ENCODE measurements at places on chromosomes 7 and 10. TPM values are rescaled to one million over a fixed set of nuclear protein-coding genes. Genes with fewer than 3 reads are reported as not detected.

MSMB gene
- 0.25 TPM for polyA plus RNA-seq

TFR2 gene
- 2.7 TPM for polyA plus RNA-seq

PLA2G12B gene
- 54.3 TPM for polyA plus RNA-seq

SEC31B gene
- 15.5 TPM for polyA plus RNA-seq

PIP4K2A gene
- polyA plus RNA-seq, result 15.3 TPM

HHEX gene
- 7.1 TPM for polyA plus RNA-seq

MKI67 gene
- 26.5 TPM for polyA plus RNA-seq

GBX1 gene
- polyA plus RNA-seq, result 0.07 TPM

ADIRF gene
- 11.4 TPM for polyA plus RNA-seq

Data from large intestine (tissue), 12 donors.